ENCODE measurements at places on chromosomes 2 and 18. TPM values are rescaled to one million over a fixed set of nuclear protein-coding genes. Genes with fewer than 3 reads are reported as not detected.

The UGT1A10 gene
- total RNA-seq, result not detected

The TEX44 gene
- not detected for total RNA-seq

The PLEK gene
- 9.5 TPM for total RNA-seq

- no peak for DNase-seq
Measured at GRCh38 chr18:79591032-79591308, 88.6 kb upstream of the CTDP1 start.

DNA sequence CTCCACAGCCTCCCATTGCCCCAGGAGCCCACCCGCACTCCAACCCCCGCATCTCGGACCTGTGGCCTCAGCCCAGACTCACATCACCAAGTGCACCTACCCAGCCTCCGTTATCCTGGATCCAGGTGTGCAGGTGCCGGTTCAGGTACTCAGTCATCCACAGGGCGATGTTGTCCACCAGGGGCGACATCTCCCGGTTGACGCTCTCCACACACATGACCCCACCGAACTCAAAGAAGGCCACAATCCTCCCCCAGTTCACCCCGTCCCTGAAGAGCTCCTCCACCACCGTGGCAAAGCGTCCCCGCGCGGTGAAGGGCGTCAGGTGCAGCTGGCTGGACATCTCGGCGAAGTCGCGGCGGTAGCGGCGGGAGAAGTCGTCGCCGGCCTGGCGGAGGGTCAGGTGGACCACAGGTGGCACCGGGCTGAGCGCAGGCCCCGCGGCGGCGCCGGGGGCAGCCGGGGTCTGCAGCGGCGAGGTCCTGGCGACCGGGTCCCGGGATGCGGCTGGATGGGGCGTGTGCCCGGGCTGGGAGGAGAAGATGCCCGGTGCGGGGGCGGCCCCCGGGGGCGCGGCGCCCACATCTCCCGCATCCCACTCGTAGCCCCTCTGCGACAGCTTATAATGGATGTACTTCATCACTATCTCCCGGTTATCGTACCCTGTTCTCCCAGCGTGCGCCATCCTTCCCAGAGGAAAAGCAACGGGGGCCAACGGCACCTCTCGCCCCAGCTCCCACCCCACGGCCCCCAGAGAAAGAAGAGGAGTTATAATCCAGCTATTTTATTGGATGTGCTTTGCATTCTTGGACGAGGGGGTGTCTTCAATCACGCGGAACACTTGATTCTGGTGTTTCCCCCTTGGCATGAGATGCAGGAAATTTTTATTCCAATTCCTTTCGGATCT, 1.3 kb downstream of the BCL2 start:
- peak; percentile 89 for DNase-seq

DNA sequence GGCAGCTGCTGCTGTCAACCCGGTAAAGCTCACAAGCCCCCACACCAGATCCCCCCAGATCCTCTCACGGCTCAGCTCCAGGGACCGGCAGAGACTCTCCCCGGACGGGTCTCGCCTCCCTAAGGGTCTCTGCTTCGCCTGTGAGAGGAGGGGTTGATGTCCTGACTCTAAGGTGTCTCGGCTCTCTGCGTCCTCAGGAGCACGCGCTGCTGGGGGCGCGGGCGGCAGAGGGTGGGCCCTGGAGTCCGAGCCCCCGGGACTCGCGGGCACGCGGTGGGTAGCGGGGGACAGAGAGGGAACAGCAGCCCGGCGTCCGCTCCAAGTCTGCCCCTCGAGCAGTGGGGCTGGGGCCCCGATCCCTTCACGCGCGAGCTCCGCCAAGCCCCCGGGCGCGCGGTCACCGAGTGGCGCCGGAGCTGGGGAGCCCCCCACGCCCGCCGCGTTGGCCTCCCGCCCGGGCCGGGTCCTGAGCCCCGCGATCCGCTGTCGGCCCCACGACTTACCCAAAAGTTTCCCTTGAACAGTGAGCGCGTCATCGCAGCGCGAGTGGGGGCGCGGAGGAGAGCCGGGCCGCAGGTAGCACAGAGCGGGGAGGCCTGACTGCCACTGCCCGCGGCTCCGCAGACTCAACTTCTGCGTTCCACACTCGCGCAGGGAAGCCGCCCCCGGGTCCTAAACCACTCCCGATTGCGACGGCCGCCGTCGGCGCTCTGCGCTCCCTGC, at the start of gene PSTPIP2:
Gene PSTPIP2, minus strand, starts transcription at position 608 of the 723 bp plus-strand sequence. Its CDS starts 72 bp downstream, at position 536.
- peak; percentile 67 for DNase-seq

DNA sequence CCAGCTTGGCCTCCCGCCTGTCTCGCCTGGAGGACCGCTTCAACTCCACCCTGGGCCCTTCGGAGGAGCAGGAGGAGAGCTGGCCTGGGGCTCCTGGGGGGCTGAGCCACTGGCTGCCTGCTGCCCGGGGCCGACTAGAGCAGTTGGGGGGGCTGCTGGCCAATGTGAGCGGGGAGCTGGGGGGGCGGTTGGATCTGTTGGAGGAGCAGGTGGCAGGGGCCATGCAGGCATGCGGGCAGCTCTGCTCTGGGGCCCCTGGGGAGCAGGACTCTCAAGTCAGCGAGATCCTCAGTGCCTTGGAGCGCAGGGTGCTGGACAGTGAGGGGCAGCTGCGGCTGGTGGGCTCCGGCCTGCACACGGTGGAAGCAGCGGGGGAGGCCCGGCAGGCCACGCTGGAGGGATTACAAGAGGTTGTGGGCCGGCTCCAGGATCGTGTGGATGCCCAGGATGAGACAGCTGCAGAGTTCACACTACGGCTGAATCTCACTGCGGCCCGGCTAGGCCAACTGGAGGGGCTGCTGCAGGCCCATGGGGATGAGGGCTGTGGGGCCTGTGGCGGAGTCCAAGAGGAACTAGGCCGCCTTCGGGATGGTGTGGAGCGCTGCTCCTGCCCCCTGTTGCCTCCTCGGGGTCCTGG, 3.7 kb upstream of the KHK start:
- no peak for DNase-seq

DNA sequence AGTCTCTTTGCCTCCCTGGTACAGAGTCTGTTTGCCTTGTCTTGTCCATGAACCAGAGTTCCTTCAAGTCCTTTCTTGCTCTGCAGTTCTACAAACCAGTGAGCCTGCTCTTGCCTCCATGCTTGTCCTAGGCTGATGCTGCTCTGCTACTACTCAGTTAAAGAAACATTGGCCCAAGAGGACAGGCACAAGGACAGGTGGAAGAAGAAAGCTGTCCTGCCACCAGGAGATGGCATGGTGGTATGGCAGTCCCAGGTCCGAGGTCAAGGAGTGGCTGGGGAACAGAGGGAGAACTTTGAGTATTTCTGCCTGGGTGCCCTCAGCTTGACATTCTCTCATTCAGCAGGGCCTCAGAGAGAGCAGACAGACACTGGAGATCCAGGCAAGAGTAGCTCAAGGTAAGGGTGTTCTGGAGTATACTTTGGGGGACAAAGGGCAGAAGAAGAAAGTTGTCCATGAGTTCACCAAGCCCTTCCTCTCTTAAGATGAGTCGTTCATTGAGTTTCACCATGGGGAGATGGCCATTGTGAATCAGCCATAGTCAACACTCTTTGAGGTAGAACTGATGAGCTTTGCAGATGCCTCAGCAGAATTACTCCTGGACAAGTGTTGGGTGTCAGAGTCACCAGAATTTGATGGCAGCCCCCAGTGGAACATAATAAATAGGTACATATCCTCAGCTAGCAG, 20.4 kb downstream of the TTC32 start:
- peak; percentile 9 for DNase-seq

DNA sequence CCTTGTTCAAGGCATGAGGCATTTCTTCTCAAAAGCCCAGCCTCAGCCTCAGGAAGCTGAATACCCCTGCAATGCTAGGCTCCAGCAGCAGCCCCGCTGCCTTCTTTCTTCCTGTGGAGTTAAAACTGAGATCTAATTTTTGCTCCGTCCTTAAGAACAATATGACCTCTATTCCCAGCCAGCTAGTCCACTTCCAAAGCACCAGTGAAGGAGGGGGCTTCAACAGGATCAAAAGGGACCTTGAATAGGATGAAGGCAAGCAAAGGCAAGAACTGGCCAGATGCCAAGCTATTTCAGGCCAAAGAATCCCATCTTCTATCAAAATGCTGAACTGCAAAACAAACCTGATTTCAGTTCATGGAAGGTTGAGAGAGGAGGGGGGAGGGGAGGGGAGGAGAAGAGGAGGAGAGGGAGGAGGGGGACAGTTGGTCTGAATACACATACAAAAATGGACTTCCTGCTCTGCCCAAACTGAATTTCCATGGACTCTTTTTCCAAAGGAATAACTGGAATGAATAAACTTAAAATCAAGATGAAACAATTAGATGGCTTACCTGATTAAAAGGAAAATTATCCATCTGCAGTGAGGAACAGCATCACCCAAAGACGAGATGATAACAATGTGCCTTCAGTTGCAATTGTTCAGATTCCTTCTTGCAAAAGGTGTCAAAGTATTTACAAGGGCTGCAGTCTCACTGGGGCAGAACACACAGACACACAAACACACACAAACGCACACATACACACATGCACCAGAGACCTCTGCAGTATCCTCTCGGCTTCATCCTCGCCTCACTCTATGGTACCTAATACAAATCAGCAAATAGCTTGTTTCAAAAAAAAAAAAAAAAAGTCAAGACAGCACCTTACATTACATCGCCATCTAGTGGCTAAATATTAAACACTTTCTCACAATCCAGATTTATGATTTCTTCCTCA, at the start of gene SCN1A:
Gene SCN1A, minus strand, starts transcription at position 804 of the 939 bp plus-strand sequence. CDS start 54,399 bp downstream, outside the sequence.
- no peak for DNase-seq

DNA sequence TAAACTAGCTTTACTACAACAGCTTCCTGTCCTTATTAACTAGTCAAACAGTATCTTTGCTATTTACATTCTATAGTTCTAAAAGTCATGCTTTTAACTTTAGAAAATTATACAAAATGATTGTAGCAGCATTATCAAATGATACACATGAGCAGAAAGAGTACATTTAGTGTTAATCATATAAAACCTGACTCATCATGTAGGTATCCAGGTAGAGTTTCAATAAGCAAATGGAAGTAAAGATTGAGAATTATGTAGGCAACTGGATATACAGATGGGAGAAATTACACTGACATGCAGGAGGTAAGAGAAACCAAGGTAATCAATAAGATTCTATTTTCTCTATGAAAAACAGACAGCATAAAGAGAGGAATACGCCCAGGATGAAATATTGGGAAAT, 33.8 kb downstream of the TRIP12 start:
- no peak for DNase-seq

DNA sequence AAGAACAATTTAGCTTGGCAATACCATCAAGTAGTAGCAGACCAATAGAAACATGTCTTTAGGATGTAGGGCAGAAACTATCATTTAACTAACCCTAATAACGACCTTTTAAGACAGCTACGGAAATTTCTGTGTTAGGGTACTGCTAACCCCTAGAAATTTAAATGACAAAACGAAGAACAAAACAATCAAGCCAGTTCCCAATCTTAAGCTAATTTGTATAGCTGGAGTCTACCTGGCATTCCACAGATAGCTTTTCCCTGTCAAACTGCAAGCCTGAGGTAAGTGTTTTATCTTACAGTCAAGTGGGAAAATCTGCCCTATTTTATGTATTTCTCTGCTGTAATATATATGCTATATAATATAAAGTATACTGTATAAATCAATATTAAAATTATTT, 37.6 kb upstream of the CDKL4 start:
- no peak for DNase-seq

DNA sequence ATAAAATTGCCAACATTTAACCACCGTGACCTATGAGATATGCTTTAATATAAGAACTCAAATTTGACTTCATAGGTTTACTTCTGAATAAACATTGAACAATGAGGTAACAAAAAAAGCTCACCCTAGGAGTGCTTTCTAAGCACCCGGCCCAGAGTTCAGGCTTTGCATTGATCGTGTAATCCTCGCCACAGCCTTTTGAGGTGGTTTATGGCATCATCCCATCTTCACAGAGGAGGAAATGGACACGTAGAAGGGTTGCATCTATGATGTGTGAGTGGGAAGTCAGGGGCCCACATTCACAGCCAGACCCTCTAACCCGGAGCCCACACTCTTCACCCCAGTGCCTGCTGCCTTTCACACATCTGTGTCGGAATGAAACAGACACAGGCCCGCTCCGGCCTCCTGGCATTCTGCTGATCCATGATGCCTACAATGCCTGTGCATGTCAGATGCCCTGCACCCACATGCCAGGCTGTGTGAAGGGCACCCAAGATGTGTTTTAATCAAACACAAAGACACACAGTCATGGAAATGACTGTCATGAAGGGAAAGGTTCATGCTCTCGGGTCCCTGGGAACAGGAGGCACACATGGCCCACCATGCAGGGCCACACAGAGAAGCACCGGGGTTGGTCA, 48.6 kb upstream of the RPL31 start:
- DNase-seq, result no peak

DNA sequence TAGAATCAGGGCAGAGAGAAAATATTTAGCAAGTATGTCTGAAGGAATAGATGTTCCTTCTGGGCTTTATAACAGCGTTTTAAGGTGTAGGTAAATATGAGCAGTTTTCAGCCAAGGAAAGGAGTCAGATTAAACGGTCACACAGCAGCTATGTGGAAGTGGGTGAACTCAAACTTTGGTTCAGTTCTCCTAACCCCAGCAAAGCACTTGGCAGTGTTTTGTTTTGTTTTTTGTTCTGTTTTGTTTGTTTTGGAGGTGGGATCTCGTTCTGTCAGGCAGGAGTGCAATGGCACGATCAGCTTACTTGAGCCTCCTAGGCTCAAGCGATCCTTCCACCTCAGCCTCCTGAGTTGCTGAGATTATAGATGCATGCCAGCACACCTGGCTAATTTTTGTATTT, 24.6 kb downstream of the TANC1 start:
- DNase-seq, result no peak

DNA sequence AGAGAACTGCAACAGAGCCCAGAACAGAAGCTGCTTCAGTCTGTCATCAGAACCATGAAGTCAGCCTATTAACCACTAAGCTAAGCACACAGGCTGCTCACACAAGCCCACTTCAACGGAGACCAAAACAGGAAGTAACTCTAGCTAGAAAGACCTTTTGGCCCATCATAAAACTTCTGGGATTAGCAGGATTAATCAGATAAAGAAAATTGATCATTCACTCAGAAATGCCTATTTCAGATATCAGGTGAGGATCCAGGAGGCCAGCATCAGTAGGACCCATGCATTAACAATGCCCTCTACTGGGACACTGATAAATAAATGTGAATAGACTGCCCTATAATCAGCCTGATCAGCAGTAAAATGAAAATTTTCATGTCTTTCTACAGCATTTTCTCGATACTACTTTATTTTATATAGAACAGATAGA, 101.4 kb downstream of the WDPCP start:
- no peak for DNase-seq

DNA sequence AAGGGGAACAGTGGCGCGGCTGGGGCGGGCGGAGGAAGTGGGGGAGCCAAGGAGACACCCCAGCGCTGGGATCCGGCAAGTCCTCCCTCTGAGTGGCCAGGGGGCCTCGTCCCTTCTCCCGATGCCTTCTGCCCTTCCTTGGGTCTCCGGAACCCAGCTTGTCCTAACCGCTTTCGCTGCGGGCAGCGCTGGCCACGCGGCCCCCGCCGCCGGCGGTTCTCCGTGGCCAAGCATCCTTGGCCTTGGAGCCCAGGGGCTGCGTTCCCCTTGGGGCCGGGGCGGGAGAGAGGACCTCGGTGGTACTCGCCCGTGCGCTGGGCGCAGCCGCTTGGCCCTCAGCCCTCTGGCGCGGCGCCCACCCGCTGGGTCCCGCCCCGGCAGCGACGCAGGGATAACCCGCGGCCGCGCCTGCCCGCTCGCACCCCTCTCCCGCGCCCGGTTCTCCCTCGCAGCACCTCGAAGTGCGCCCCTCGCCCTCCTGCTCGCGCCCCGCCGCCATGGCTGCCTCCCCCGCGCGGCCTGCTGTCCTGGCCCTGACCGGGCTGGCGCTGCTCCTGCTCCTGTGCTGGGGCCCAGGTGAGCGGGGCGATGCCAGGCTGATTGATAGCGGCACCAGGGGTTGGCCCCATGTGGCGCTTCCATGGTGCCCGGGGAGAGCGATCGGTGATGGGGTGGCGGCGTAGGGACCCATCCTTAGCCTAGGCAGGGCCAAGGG, 128.7 kb downstream of the UXS1 start:
- DNase-seq, result no peak

Data from activated CD4-positive, alpha-beta memory T cell treated with anti-CD3 and anti-CD28 coated beads, Interleukin-2, amount 10 ng/mL, durations not matched to agents 7 days and 5 days (primary cell).